ENCODE measurements at places on chromosomes 3 and 15.

- DNase-seq = peak; percentile 95
These were observed 27.0 kb downstream of the HMCES start for GRCh38 chr3:129305592-129306091.

DNA sequence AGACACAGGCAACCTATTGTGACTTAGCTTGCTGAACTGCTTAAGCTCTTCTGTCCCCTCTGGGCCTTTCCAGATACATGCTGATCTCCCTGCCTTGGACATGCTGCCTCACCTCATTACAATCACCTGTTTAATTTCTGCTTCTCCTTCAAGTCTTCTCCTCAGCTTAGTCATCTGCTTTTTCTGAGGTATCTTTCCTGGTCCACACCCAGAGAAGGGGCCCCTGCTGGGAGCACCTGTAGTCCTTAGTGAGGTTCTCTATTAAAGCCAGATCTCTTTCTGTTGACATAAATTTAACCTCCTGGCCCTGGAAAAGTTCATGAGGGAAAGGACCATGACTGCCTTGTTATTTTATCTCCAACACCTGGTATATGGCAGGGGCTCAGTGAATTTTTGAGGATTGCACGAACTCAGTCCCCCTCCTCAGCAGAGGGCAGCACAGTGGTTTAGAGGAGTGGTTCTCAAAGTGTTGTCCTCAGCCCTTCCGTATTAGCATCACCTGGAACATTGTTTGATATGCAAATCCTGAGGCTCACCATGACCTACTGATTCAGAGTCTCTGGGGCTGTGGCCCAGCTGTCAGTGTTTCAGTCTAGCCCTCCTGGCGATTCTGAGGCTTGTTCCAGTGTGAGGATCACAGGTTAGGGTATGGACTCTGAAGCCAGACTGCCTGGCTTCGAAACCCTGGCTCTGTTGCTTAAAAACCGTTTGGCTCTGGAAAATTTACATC lies 12.7 kb downstream of the COL6A6 start:
- DNase-seq = no peak

DNA sequence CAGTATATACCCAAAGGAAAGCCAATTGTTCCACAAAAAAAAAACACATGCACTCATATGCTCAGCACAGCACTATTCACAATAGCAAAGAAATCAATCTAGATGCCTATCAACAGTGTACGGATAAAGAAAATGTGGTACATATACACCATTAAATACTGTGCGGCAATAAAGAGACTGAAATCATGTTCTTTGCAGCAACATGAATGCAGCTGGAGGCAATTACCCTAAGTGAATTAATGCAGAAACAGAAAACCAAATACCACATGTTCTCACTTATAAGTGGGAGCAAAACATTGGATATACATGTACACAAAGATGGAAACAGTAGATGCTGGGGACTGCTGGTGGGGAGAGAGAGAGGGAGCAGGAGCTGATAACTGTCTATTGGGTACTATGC lies 124.2 kb upstream of the AADACL2 start:
- DNase-seq = no peak

DNA sequence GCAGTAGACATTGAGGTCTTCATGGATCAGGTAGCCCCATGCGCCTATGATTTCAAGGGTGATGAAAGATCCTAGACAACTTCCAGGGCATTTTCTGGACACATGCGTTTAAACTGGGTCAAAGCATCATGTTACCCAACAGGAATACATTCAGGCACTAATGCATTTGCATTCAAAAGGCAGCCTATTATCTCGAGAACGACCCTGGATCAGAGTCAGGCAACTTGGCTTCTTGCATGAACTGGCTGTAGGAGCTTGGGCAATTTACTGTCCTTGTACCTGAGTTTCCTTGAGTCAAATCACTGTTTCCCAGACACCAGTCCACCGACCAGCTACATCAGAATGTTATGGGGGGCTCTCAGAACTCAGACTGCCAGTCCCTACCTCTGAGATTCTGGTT lies 51.5 kb upstream of the CHST2 start:
- DNase-seq = no peak

GRCh38 chr3:177729956-177730681 lies 532.8 kb upstream of the TBL1XR1 start:
- no peak for DNase-seq

GRCh38 chr3:58241306-58242044 lies 3.9 kb downstream of the ABHD6 start:
- no peak for DNase-seq

GRCh38 chr3:140433431-140433830 lies 244.4 kb upstream of the TRIM42 start:
- no peak for DNase-seq

DNA sequence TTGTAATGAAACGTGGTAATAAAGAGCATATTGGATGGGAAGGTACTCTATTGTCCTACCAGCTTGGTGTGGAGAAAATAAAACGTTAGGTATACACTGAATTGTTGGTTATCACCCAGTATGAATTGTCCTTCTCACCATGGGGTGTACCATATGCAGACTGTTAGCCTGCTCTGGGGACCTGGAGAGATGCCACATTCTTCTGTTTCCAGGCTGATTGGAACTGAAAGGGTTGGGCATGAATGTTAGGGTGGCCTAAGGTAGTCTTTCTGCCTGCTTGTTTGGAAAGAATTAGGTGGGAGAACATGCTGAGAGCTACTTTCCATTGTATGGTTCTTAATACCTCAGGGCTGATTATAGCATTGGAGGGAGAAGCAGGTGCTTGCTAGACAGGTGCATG lies 340.6 kb downstream of the PTPRG start:
- DNase-seq = no peak

DNA sequence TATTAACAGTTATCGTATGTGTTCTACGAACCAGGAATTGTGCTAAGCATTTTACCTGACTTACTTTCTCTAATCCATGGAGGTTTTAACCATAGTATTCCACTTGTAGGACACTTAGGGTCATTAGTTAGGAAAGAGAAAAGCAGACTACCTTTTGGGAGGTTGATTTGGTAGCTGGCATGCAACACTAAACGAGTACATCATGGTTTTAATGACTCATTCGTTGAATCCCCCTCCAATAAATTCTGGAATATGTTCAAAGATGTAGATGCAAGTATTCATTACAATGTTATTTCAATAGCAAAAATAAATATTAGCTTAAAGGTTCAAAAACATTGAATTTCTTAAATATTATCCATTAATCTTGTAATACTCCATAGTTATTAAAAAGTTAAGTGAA lies 162.5 kb downstream of the FMN1 start:
- DNase-seq = no peak

- DNase-seq = peak; percentile 38
These were observed 22.1 kb upstream of the POLG start for GRCh38 chr15:89356634-89357298.

- no peak for DNase-seq
These were observed 186.5 kb upstream of the PPP2R3A start for GRCh38 chr3:135779024-135779423.

- DNase-seq = peak; percentile 78
These were observed at the start of gene EHHADH for GRCh38 chr3:185253645-185254410. EHHADH (minus strand) TSS chr3:185254049; CDS start chr3:185254022, 27 bp downstream.

GRCh38 chr3:106323586-106323985 lies 454.8 kb upstream of the CBLB start:
- DNase-seq = no peak

DNA sequence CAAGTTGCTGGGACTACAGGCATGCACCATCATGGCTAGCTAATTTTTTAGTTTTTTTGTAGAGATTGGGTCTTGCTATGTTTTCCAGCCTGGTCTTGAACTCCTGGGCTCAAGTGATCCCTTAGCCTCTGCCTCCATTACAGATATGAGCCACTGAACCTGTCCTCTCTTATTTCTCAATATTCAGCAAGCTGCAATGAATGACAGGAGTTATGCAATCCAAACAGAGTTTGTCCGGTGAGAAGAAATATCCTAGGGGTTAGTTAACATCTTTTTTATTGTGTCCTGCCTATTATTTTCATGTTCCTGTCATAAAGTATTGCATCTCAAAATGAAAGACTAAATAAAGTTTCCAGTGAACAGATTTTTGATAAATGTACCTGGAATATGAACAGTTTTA lies 1161.4 kb downstream of the OTOL1 start:
- DNase-seq = no peak

DNA sequence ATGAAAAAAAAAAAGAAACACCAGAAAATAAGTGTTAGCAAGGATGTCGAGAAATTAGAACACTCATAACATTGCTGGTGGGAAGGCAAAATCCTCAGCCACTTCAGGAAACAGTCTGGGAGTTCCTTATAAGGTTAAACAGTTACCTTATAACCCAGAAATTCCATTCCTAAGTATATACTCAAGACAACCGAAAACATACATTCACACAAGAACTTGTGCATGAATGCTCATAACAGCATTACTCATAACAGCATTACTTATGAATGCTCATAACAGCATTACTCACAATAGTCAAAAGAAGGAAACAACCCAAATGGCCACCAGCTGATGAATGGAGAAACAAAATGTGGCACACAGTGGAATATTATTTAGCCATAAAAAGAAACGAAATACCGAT lies 34.8 kb upstream of the DCP1A start:
- peak; percentile 5 for DNase-seq

DNA sequence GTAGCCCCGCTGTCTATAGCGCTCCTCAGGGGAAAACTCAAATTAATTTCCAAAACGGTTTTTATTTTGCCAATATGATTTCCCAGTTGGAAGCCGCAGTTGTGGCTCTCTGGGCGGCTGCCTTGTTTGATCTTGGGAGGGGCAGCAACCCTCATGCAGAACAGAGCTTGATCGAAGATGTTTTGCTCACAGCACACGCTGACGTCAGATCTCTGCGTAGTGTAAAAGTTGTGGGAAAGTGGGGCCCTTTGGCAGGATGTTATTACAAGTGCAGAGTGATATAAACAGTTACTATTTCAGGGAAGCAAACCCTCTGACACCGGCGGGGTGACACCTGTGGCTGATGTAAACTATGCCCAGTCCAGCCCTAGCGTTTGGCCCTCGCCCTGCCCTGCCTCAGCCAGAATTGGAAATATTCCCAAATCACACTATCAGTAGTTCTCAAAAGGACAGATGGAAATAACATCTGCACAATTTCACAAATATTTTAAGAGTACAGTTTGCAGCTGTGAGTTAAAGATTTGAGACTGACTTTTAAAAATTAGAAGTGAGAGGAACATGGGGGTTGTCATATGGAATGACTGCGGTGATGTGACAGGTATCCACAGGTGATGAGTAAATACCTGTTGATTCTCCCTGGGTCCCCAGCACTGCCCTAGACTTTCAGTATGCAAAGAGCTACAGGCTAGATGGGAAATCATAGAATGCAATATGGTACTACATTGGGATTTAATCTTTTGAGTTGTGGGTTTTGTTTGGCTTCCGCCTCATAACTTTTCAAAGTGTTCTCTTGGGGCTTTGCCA lies 1.7 kb downstream of the SYNM start:
- DNase-seq = no peak

DNA sequence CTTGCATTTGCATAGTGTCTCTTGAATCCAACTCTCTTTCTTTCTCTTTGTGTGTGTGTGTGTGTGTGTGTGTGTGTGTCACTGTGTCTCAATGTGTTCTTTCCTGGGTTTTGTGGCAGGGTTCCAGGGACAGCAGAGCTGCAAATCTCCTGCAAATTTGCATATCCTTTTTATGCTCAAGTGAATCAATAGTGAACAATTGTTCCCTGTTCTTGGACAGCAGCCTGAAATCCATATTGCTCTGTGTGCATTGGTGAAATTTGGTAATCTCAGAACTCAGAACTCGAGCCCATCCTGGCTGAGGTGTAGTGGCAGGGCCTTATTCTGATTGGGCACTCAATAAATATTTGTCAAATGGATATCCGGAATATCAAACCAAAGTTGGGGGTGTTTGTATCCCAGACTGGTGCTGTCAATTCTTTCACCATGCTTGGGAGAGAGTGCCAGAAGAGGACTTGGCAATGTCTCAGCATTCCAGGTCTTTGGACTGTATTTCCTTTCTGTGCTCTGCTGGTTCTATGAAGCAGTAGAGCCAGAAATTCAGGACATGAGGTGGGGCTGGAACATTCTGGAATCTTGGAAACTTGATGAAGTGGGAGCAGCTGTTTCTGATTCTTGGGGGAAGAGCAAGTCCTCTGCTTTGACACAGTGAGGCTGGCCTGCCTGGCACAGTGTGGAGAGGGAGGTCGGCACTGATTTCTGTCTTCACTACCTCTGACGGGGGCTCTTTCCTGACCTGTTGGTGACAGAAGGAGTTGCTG lies 380.6 kb upstream of the C2CD4B start:
- DNase-seq = peak; percentile 45

DNA sequence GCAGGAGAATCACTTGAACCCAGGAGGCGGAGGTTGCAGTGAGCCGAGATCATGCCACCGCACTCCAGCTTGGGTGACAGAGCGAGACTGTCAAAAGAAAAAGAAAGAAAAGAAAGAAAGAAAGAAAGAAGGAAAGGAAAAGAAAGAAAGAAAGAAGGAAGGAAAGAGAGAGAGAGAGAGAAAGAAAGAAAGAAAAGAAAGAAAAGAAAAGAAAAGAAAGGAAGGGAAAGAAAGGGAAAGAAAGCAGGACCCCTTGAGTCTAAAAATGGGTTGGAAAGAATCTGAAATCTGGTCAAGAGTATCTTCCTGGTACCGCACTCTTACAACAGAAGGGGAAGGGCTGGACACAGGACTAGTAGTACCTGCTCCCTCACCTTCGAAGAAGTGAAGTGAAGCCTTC lies 19.6 kb downstream of the CRYGS start:
- DNase-seq = no peak

- DNase-seq = peak; percentile 66
These were observed 98.9 kb downstream of the APBA2 start for GRCh38 chr15:28984421-28985315.

- no peak for DNase-seq
These were observed 823.0 kb downstream of the CADM2 start for GRCh38 chr3:85781806-85782205.

DNA sequence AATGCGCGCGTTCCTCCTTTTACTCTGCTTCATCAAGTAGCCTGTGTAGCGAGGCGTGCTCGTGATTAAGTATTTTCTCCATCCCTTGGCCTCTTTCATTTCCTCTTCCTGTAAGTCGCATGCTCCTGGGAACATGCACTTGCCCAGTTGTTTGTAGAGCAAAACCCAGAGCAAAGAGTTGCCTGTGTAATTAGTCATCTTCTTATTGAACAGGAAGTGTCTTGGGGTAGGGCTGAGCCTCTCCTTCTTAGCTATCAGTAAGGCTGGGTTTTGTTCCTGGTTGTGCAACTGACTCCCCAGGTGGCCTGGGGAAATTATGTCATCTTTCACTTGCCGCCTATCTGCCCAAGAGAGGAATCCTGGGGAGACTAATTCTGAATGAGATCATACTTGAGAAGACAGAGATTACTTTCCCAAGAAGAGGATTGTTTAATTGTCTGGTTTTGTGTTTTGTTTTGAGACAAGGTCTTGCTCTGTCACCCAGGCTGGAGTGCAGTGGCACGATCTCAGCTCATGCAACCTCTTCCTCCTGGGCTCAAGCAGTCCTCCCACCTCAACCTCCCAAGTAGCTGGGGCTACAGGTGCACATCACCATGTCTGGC lies 14.9 kb downstream of the LIPH start:
- peak; percentile 86 for DNase-seq

DNA sequence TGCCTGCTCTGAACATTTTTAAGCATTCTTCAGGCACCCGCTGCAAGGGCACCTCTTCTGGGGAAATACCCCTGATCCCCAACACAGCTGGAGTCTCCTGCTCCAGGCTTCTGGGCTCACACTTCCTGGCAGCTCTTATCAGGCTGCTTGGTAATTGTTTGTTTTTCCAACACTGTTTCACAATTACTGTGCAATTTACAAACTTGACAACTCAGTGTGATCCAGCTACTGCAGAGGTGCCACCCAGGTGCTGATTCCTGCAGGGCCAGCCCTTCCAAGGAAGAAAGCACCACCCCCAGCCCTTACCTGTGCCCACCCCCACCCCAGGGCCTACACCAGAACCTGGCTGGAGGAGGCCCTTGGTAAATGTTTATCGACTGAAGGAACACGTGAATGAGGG lies 66.5 kb downstream of the MAGEF1 start:
- DNase-seq = no peak

- no peak for DNase-seq
These were observed 295.3 kb downstream of the VPS13C start for GRCh38 chr15:61764981-61765380.

Data from ACHN (cell line).